ENCODE measurements at places on chromosomes 16 and 17.
A peak's percentile ranks its signal among the peaks of the same experiment; 100 is the strongest.

GRCh38 chr17:49520386-49521087 is 25.4 kb downstream of the NGFR start:
- DNase-seq: no peak

DNA sequence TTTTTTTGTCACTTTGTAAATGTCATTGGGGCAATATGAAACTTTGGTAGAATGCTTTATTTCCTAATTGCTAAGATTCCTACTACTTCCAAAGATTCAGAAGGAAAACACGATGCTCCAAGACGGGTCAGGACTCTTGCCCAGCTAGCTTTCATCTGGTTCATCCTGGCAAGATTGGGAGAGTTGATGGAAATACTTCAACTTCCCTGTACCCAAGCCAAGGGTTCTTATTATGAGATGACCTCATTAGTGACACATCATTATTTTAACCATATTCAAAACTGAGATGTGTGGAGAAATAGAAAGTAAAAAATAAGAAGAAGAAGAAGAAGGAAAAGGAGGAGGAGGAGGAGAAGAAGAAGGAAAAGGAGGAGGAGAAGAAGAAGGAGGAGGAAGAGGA is 25.6 kb downstream of the SOX9 start:
- no peak for DNase-seq

DNA sequence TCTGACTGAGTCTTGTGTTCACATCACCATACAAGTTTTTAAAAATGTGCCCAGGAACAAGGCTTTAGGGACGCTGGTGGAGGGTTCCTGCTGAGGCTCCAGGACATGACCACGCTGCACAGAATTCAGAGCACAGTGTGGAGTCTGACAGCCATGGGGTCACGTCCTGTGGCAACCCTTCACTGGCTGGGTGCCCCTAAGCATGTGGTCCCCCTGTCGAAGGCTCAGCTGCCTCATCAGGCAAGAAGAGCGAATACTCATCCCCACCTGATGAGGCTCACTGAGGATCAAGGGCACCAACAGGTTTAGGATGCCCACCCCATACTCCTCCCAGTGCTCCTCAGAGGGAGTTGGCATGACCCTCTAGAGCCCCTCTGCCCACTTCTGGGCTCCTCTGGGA is 5.9 kb downstream of the PNMT start:
- DNase-seq: no peak

GRCh38 chr16:66103211-66103610 is 263.3 kb upstream of the CDH5 start:
- no peak for DNase-seq

- DNase-seq: no peak
These were observed 88.0 kb downstream of the SEC14L1 start for GRCh38 chr17:77228816-77229215.

DNA sequence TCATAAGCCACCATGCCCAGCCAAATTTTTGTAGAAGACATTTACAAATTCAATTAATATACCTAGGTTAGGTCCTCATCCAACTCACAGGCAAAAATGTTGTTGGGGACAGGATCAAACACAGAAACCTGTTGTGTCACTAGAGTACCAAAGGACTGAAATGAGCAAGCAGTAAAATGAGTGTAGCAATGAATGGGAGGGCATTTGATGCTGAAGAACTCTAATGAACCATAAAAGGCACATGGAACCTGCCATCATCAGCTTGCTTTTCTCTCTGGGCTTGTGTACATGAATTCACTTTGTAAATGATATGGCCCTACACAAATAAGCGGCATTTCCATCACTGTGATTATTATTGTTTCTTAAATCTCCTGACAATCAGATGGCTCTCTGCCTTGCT is 17.8 kb downstream of the USP31 start:
- DNase-seq: no peak

DNA sequence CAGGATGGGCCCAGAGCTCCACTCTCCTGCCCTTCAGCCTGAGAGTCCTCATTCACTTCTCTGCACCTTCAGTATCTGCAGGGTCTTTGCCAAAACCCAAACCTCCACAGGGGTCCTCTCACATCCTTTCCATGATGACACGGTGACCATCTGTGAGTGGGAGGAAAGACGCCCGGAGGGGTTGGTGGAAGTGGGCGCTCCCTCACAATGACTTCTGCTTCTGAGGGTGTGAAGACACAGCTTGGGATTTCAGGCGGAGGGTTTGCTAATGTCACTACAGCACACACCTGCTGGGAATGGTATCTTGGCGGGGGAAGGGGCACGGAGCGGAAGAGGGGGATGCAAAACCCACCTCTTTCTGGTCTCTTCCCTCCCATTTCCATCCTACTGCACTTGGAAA is 115.1 kb upstream of the SDK2 start:
- no peak for DNase-seq

GRCh38 chr17:50218771-50219315 is 17.4 kb upstream of the COL1A1 start:
- DNase-seq: no peak

DNA sequence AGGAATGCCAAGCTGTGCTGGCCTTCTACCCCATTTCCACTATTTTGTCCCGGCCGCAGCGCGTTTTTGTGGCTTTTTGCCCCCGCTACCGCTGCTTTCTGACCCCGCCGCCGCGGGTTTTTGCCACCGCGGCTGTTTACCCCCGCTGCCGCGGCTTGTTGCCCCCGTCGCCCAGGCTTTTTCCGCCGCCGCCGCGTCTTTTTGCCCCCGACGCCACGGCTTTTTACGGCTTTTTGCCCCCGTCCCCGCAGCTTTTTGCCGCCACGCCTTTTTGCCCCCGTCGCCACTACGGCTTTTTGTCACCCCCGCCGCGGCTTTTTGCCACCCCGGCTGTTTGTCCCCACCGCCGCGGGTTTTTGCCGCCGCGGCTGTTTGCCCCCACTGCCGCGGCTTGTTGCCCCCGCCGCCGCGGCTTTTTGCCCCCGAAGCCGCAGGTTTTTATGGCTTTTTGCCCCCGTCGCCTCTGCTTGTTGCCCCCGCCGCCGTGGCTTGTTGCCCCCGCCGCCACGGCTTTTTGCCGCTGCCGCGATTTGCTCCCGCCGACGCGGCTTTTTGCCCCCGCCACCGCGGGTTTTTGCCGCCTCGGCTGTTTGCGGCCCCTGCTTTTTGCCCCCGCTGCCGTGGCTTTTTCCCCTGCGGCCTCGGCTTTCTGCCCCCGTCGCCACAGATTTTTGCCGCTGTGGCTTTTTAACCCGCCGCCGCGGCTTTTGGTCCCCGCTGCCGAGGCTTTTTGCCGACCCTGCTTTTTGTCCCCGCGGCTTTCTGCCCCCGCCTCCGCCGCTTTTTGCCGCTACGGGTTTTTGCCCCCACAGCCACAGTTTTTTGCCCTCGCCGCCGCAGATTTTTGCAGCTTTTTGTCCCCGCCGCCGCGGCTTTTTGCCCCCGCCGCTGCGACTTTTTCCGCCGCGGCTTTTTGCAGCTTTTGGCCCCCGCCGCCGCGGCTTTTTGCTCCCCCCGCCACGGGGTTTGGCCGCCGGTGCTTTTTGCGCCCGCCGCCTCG is 520.4 kb upstream of the WSB1 start:
- DNase-seq: no peak

GRCh38 chr17:12983991-12984884 is 33.6 kb downstream of the ELAC2 start:
- no peak for DNase-seq

GRCh38 chr16:48008011-48008525 is 147.7 kb downstream of the ABCC12 start:
- no peak for DNase-seq

GRCh38 chr17:10337976-10338375 is 34.8 kb downstream of the MYH13 start:
- no peak for DNase-seq

DNA sequence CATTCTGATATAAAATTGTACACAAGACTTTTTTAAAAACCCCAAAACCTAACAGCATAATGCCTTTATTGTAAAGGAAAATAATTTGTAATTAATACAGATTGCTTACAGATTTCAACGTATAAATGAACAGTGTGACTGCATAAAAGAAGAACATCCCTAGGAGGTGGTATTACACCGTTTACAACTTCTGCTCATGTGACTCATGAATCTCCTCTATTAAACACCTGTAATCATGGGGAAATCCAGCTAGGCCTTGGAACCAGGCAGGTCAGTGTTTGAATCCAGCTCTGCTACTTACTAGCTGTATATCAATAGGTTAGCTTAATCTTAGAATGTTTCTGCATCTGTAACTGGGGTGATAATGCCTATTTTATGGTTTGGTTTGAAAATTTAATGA is 15.2 kb downstream of the RABEP1 start:
- no peak for DNase-seq

DNA sequence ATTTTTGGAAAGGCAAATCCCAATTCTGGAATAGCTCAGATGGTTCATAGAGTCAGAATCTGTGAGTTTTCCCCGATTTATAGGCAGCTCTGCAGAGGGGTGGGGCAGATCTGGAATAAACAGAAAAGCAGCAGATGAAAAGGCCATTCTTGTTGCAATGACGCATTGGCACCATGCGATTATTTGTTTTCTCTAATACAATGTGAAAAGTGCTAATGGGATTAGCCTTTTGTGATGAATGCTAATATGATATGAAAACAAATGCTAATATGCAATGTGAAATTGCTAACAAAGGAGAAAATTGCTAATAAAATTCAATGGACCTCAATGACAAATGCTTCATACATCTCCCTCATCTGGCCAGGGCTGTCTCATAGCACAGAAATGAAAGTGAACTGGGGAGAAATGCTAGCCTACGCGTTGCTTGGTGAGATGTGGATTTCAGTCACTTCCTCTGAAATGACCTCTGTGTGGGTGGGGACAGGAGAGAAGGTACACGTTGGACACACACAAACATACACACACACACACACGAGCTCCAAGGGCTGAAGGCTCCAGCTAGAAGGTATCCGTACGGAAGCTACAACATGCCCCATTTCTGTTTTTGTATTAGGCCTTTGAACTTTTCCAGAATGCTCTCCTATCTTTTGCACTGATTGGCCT is 394.5 kb downstream of the XYLT1 start:
- DNase-seq: no peak

- no peak for DNase-seq
These were observed 32.8 kb upstream of the ETV4 start for GRCh38 chr17:43578699-43579565.

DNA sequence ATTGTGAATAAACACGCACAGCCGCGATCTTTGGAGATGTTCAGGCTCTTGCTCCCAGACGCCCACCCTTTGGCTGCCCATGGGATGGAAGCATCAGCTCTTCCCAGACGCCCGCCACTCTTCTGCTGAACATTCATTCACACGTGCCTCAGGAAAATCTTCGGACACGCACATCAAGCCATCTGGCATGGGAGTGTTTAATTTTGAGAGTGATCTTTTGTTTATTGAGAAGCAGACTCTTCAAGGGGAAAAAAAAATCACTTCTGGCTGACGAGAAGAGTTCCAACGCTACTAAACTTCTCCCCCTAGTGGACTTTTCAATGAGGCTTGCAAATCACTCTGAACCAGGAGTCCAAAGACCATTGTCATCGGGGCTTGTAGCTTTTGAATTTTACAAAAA is 62.0 kb upstream of the NUDT7 start:
- no peak for DNase-seq

GRCh38 chr16:29321585-29321984 is 84.9 kb downstream of the NPIPB11 start:
- DNase-seq: no peak

- DNase-seq: no peak
These were observed 81.3 kb downstream of the METRNL start for GRCh38 chr17:83160443-83161297.

DNA sequence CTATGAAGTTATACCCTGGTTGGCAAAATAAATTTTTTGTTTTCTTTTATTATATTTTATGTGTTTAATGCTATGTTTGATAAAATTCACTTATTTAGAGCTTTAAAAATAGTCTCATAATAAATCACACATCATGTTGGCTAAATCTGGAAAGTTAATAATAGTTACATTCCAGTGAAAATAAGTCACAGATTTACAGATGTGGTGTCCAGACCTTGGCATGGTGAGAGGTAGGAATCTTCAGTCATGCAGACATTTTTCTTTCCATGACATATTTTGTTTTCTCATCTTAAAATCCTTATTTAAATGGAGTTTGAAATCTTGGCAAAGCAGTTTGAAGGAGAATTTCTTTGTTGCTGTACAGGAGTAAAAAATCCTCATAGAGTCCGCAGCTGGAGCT is 48.1 kb upstream of the GOSR1 start:
- DNase-seq: no peak

DNA sequence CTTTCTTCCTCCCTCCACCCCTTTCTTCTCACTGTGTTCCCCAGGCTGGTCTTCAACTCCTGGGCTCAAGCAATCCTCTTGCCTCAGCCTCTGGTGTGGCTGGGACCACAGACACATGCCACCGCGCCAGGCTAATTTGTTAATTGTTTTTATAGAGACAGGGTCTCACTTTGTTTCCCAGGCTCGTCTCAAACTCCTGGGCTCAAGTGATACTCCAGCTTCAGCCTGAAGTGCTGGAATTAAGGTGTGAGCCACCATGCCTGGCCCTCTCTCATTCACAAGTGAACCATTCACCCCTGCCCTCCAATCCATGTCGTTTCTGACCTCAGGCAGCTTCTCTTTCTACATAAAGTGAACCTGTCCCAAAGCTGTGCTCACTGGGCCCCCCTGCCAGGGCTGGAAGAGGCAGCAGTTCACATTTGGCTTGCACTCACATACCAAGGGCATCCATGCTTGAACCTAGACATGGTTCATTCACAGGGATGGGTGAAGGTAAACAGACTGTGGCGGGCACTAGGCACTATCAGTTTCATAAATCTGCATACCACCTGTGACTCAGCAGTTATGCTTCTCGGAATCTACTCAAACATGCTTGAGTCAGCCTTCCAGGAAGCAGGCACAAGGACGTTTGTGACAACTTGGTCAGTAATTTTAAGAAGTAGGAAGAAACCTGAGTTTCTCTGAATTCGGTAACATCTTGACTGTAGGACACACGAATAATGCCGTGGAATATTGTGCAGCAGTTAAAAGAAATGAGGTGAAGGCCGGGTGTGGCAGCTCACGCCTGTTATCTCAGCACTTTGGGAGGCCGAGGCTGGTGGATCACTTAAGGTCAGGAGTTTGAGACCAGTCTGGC is 6.0 kb upstream of the RNF213 start:
- peak; percentile 63 for DNase-seq

GRCh38 chr16:65524997-65525396 is 403.1 kb upstream of the CDH11 start:
- DNase-seq: no peak

GRCh38 chr17:3157218-3157617 is 29.9 kb upstream of the OR1G1 start:
- DNase-seq: no peak

DNA sequence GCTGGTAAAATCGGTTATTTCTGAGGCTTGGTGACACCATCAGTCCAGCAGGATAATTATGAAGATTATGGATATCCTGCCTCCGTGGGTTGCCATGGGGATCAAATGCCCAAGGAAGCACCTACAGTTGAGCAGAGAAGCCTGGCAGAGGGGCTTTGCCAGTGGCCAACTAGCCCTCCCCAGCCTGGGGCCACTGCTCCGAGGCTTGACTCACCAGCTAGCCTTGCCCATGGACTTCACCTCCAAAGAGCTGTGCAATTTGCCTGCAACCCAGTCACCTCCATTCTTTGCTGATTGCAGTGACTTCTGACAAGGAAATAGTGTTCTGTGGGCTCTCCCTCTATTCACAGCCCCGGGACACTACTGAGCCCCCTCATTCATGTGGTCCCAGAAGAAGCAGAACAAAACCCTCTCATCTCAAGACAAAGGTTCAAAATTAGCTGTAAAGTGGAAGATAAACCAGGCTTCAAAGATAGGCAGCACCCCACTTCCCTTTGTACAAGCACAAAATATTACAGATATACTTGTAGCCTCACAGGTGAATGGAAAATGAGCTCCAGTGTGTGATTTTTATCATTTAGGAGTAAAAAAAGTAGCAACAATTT is 1.6 kb downstream of the PECAM1 start:
- no peak for DNase-seq
